ENCODE measurements at places on chromosomes 7 and 10.
A peak's percentile ranks its signal among the peaks of the same experiment; 100 is the strongest.

GRCh38 chr7:49775949-49776443 is 2.6 kb downstream of the VWC2 start:
- no peak for DNase-seq

DNA sequence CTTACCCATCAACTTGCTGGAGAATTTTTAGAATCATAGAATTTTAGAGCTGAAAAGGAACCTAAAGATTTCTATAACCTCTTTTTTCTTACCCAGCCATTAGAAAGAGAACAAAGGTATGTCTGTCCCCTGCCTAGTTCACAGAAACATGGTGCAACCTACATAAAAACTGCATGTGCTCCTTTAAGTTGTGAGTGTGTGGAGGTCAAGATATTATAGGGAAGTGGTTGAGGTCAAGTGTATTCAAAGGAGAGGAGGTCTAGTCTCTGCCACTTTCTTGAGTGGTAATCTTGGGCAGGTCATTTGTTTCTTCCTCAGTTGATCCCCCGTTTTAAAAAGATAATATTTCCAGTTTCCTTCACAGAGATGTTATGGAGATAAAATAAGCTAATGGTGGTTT is 6.4 kb downstream of the UBTD1 start:
- DNase-seq: no peak

GRCh38 chr10:124722798-124723783 is 21.1 kb downstream of the FAM53B start:
- DNase-seq: peak; percentile 75

- DNase-seq: peak; percentile 42
Measured at GRCh38 chr10:11863353-11864109, 40.4 kb downstream of the PROSER2 start.

- DNase-seq: no peak
Measured at GRCh38 chr10:102159051-102159597, 6.9 kb downstream of the NOLC1 start.

- DNase-seq: no peak
Measured at GRCh38 chr10:48266528-48266927, 8.0 kb downstream of the FRMPD2 start.

DNA sequence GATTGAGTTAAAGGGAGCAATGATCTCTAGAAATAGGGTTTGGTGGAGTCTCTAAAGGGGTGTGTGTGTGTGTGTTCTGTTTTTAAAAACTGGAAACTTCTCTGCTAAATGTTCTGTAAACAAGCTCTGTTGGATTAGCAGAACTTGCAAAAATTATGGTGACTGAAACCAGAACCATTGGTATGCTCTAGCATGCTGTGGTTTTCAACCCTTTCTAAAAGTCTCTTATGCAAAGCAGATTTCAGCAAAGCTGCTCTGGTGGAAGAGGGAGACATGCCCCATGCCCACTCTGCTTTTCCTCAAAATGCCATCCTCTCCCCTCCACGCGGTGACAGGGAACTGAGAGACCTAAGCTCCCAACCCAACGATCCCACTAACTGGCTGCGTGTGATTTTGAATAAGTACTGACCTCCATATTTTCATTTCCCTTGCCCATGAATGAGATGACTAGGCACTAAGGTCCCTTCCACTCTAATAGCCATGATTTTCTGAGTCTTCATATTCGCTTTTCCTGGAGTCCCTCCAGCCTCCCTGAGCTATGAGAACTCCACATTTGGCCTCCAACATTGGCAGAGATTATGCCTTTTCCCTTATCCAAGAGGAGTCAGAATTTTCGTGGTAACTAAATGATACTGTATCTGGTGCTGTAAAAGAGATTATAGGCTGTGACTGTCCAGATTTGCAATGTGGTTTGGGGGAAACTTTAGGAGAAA is 117.3 kb upstream of the PALS2 start:
- no peak for DNase-seq

GRCh38 chr7:108094346-108094745 is 35.8 kb downstream of the LAMB4 start:
- DNase-seq: no peak

DNA sequence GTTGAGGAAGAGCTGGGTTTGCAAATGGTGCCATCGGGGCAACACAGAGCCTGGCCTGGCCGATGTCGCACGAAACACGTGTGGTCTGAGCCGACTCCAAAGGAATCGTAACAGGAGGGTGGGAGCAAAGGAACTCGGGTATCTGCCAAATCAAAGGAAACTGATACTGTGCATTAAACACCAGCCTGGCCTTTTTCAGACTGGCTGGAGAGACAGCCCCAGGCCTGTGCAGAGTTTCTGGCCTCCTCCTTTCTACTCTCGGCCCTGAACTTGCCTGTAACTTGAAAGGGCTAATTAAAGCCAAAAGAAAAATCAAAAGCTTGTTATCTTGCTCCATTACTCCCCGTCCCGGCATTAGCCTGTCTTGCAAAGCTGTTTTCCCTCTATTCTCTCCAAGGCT is 71.4 kb downstream of the PLXNA4 start:
- no peak for DNase-seq

Measured in CD4-positive, alpha-beta T cell treated with Interleukin-4 for 1 hour (primary cell).